ENCODE measurements at places on chromosomes 6 and 20. TPM values are rescaled to one million over a fixed set of nuclear protein-coding genes. Genes with fewer than 3 reads are reported as not detected.

GRCh38 chr6:3683331-3683730, 68.2 kb downstream of the PXDC1 start:
- no peaks in the 10 kb centered on the region for H3K27me3 ChIP-seq
- no peak overlapping the region for H3K27ac ChIP-seq
- DNase-seq = no peak
- no peak overlapping the region for H3K4me3 ChIP-seq

GRCh38 chr6:22471132-22471690, 98.2 kb upstream of the HDGFL1 start:
- no peaks in the 10 kb centered on the region for H3K4me1 ChIP-seq
- H3K4me3 ChIP-seq = no peak overlapping the region
- H3K36me3 ChIP-seq = no peaks in the 10 kb centered on the region
- DNase-seq = no peak
- no peak overlapping the region for H3K27ac ChIP-seq

- no peaks in the 10 kb centered on the region for H3K36me3 ChIP-seq
- H3K27me3 ChIP-seq = no peaks in the 10 kb centered on the region
- no peak for DNase-seq
These were observed 436.7 kb downstream of the RNF144B start for GRCh38 chr6:18823782-18824386.

DNA sequence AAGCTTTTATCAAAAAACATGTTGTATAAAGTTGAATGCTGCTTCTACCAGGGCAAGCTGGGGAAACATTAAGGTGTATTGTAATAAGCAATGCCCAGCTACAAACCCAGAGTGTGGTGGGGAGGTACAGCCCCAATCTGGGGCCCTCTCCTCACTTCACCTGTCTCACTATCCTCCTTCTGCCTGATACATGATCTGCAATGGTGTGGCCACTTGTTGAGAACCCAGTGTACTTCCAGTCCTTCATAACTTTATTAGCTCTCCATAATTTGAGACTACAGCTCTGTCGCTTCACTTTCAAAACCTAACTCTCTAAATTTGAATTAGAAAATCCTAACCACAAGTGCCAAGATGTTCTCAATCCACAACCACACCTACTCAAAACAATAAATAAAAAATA, 84.9 kb downstream of the EPB41L2 start:
- H3K4me3 ChIP-seq = no peak overlapping the region
- H3K27ac ChIP-seq = no peak overlapping the region
- H3K27me3 ChIP-seq = no peaks in the 10 kb centered on the region
- no peak for DNase-seq
- H3K4me1 ChIP-seq = no peaks in the 10 kb centered on the region

DNA sequence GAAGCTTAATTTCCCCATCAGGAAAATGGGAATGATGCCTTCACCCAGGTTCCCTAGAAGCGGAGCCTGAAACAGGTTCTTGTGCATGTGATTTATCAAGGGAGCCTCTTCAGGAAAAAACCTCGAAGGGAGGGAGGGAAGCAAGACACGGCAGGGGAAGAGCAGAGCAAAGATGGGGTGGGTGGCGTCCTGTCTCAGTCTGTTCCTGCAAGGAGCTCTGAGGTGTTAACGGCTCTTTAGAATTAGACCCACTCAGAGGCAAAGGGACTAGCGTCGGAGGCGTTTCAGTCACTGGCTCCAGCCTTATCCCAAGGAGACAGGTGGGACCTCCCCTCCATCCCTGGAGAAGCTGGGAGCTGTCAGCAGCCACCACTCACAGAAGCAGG, 15.6 kb upstream of the UBE2V1 start:
- H3K27ac ChIP-seq = no peak overlapping the region
- H3K4me1 ChIP-seq = no peaks in the 10 kb centered on the region
- no peaks in the 10 kb centered on the region for H3K27me3 ChIP-seq

DNA sequence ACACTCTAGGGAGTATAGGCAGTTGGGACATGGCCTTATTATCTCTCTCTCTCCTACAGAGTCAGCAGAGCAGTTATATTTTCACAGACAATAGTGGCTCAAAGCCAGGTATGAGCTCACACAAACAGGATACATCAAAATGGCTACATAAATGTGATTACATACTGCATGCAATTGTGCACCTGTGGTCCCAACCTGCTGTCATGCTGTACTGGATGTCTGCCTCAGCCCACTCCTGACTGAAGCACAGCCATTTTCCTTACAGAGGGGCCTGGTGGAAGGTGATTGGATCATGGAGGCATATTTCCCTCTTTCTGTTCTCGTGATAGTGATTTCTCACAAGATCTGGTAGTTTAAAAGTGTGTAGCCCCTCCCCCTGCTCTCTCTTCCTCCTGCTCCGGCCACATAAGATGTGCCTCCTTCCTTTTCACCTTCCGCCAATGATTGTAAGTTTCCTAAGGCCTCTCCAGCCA, 37.0 kb upstream of the SAMHD1 start:
- H3K36me3 ChIP-seq = no peaks in the 10 kb centered on the region
- H3K4me3 ChIP-seq = no peak overlapping the region
- peaks cover 32% of the 10 kb centered on the region for H3K4me1 ChIP-seq
- peak overlapping the region; percentile 72 for H3K27ac ChIP-seq
- no peaks in the 10 kb centered on the region for H3K27me3 ChIP-seq
- DNase-seq = peak; percentile 58

DNA sequence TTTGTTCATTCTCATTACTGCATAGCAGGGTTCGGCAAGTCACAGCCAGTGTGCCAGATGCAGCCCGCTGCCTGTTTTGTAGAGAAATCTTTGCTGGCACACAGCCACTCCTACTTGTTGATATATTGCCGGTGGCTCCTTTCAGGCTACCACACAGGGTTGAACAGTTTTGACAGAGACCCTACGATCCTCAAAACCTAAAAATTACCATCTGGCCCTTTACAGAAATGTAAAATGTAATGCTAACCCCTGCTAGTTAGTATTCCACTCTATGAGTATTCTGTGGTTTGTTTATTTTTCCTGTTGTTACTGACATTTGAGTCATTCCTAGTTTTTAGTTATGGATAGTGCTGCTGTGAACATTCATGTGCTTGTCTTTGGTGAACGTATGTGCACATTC, 11.5 kb downstream of the DHX35 start:
- H3K4me3 ChIP-seq = no peak overlapping the region
- H3K27me3 ChIP-seq = no peaks in the 10 kb centered on the region
- H3K27ac ChIP-seq = no peak overlapping the region
- H3K4me1 ChIP-seq = no peaks in the 10 kb centered on the region
- no peak for DNase-seq

GRCh38 chr20:9515214-9515585, 810 bp downstream of the LAMP5 start:
- H3K27ac ChIP-seq = no peak overlapping the region
- no peaks in the 10 kb centered on the region for H3K36me3 ChIP-seq
- H3K4me3 ChIP-seq = no peak overlapping the region
- H3K27me3 ChIP-seq = no peaks in the 10 kb centered on the region
- H3K4me1 ChIP-seq = no peaks in the 10 kb centered on the region

DNA sequence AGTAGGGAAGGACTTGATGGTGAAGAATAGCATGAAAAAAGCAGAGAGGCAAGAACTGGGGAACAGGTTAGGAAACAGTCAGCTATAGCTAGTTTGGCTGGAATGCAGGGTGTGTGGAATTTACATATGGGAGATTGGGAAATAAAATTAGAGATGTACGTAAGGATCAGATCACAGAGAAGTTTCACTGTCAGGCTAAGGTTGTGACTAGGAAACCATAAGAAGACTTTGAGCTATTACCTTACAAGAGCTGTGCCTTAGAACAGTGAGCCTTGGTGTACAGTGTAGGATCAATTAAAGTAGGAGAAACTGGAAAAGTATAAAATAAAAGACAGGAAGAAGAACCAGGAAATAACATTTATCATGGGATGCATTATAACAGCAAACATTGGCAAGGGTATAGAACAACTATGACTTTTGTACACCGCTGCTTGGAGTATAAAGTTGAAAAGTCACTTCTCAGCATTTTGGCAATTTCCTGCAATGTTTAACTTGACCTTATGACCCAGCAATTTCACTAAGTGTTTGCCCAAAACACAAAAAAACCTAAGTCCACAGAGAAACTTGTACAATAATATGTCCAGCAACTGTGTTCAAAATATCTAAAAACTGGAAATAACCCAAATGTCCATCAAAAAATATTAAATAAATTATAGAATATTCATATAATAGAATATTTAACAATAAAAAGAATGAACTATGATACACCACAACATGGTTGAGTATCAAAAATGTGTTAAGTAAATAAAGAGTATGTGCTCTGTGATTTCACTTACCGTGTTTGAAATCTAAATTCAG, 31.2 kb upstream of the SPTLC3 start:
- DNase-seq = no peak
- H3K4me1 ChIP-seq = no peaks in the 10 kb centered on the region

- no peaks in the 10 kb centered on the region for H3K4me1 ChIP-seq
- DNase-seq = no peak
- no peaks in the 10 kb centered on the region for H3K36me3 ChIP-seq
- no peak overlapping the region for H3K4me3 ChIP-seq
- H3K27me3 ChIP-seq = no peaks in the 10 kb centered on the region
These were observed 192.7 kb downstream of the RNF144B start for GRCh38 chr6:18579869-18580268.

- no peak overlapping the region for H3K27ac ChIP-seq
- H3K27me3 ChIP-seq = no peaks in the 10 kb centered on the region
- no peak for DNase-seq
- peaks cover 4% of the 10 kb centered on the region for H3K36me3 ChIP-seq
- no peak overlapping the region for H3K4me3 ChIP-seq
These were observed 100.3 kb downstream of the ARHGAP18 start for GRCh38 chr6:129609635-129610034.

DNA sequence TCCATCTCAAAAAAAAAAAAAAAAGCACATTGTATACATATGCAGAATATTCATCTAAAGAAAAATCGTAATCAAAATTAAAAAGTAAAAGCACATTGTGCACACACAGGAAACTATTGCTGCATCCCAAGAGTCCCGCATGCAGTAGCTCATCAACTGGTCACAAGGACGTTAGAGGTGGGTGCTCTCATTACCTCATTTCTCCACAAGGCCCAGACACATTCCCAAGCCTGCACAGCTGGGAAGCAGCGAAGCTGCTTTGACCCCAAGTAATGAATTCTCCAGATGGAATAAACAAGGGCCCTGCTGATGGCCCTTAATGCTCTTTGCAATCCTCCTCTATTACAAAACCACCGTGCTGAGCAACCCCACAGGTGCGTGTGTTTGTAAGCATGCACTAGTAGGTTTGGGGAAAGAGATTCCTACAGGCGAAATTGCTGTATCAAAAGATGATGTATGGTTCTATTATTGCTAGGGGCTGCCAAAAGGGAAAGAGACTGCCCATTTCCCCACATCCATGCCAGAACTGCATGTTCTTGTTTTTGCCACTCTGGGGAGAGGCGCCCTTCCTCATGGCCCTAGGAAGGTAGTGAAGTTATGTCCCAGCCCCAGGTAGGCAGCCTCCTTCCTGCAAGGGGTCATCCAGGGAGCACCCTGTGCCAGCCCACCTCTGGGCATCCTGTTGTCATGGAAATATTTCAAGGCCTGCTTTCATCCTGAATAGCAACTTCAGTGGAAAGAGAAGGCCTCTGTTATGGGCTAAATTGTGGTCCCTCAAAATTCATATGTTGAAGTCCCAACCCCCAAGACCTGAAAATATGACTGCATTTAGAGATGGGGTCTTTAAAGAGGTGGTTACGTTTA, 34.6 kb upstream of the PTGIS start:
- no peaks in the 10 kb centered on the region for H3K4me1 ChIP-seq
- no peak overlapping the region for H3K4me3 ChIP-seq
- H3K27ac ChIP-seq = no peak overlapping the region
- no peak for DNase-seq
- H3K27me3 ChIP-seq = no peaks in the 10 kb centered on the region

- H3K4me3 ChIP-seq = no peak overlapping the region
- H3K27me3 ChIP-seq = no peaks in the 10 kb centered on the region
- DNase-seq = no peak
- no peak overlapping the region for H3K27ac ChIP-seq
These were observed 10.8 kb upstream of the PXDC1 start for GRCh38 chr6:3762359-3762758.

DNA sequence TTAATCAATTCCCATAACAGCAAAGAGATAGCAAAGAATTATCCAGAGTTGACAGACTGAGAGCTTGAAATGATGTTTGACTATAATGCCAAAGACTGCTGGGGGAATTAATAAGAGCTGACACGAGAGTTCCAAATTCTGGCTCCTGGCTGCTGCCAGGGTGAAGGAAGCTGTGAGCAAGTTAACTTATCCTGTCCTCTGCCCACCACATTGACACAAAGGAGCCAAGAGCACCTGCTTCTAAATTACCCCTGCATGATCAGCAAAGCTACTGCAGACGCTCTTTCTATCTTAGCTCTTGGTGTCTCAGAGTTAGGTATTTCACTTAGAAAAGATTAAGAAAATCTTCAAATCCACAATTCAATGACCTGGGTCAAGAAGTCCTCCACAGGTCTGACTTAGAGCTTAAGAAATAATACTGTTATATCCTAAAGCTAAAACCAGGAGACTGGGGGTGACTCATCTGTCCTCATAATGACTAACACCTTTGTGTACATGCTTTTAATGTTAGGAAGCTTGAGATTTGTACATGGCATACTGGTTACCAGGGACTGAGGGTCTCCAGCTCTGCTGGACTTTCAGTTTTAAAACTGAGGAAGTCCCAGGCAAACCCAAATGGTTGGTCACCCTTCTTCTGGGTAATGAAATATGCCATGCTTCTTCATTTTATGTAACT, 13.2 kb upstream of the FRK start:
- H3K27me3 ChIP-seq = no peaks in the 10 kb centered on the region
- H3K4me1 ChIP-seq = no peaks in the 10 kb centered on the region
- H3K36me3 ChIP-seq = no peaks in the 10 kb centered on the region
- H3K4me3 ChIP-seq = no peak overlapping the region

GRCh38 chr6:155530219-155530834, 74.7 kb upstream of the NOX3 start:
- H3K4me1 ChIP-seq = no peaks in the 10 kb centered on the region
- H3K4me3 ChIP-seq = no peak overlapping the region
- no peaks in the 10 kb centered on the region for H3K27me3 ChIP-seq
- H3K27ac ChIP-seq = no peak overlapping the region
- DNase-seq = peak; percentile 26

- H3K36me3 ChIP-seq = no peaks in the 10 kb centered on the region
- H3K4me1 ChIP-seq = no peaks in the 10 kb centered on the region
- no peak overlapping the region for H3K4me3 ChIP-seq
- no peak overlapping the region for H3K27ac ChIP-seq
- no peak for DNase-seq
These were observed 46.4 kb upstream of the NT5E start for GRCh38 chr6:85403331-85404015.

DNA sequence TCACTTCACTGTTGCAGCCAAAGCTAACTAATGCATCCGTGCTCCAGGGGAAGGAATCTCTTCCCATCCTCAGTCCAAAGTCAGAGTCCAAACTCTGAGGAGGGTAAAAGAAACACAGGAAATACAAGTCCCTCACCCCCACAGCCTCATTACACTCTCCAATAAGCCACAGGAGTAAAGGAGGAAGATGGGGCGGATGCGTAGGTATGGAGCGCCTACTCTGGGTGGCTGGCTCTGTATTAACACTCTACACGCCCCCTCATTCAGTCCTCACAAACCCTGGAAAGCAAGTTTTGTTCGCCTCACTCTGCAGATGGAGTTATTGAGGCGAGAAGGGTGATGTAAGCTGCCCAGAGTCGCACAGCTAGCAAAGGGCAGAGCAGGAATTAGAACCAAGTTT, 242.9 kb downstream of the NRN1 start:
- H3K27ac ChIP-seq = no peak overlapping the region
- H3K4me3 ChIP-seq = no peak overlapping the region
- H3K4me1 ChIP-seq = no peaks in the 10 kb centered on the region

The HUS1B gene
- total RNA-seq = 2.8 TPM

The GJA1 gene
- not detected for total RNA-seq

The TMEM217 gene
- total RNA-seq = 1.6 TPM
